HuH-7.5 (cell line): ENCODE measurements at places on chromosomes 5 and 9.

DNA sequence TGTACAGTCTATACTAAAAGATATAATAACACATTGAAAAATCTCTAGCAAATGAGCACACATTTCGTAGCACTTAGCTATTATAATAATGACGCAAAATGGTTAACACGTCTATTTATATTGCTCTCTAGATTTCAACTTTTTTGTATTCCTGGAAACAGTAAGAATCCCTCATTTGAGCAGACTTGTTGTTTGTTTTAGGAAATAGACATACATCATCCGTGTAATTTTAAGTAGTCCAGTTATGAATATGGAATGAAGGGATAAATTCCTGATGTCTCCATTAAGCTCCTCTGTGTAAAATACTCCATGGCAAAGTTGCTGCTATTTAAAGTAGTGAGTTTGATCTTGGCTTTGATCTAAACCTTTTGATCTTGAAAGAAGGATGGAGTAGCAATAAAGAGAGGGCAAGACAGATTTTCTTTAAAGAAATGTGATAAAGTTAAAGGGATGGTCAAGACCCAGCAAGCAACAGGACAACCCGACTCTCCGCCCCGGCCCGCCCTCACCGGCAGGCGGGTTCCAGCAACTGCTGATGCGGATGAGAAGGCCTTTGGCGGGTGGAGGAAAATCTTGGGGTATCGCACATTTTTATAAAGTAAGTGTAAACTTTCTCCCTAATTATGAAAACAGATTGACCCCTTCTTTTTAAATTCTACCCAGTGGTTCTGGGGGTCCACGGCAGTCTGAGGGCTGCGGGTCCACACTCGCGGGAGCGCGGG is 277.4 kb downstream of the AOPEP start:
- DNase-seq = peak; percentile 73

DNA sequence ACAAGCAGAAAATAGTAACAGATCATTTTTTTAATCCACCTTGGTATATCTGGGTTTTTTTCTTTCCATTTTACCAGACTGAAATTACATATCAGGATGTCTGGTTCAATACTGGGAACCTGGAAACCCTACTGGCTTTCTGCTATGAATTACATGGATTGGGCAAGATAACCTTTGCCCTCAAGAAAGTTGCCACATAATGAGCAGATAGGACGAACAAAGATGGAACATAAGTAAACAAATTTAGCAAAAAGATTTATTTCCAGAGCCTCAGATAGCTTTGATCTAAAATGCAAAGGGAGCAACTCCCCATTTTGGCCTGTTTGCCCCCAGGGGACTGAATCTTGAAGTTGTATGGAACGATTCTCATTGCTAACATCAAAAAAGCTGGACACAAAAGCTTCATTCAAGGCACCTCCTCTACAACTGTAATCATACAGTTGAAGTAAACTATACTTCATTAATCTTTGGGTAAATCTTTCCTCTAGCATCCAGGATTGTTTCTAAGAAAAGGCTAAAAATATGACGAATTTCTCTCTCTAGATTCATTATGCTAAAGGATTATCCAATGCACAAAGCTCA is 131.6 kb upstream of the PTGER4 start:
- peak; percentile 46 for DNase-seq

GRCh38 chr9:136494531-136495215 is 11.8 kb upstream of the SEC16A start:
- DNase-seq = no peak

DNA sequence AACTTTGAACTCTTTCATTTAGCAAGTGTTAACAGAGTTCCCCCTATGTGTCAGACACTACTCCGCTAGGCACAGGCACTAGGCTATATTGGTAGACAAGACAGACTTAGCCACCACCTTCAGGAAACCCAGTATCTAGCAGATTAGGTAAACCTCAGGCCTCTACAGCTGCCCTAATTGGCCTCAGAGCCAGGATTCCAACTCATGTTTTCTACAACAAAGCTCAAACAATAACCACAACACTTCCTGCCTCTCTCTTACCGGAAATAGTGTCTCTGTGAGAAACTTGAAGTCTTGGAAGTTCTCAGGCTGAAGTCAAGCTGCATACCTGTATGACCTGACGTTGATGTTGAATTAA is 116.6 kb upstream of the SLC44A1 start:
- no peak for DNase-seq

DNA sequence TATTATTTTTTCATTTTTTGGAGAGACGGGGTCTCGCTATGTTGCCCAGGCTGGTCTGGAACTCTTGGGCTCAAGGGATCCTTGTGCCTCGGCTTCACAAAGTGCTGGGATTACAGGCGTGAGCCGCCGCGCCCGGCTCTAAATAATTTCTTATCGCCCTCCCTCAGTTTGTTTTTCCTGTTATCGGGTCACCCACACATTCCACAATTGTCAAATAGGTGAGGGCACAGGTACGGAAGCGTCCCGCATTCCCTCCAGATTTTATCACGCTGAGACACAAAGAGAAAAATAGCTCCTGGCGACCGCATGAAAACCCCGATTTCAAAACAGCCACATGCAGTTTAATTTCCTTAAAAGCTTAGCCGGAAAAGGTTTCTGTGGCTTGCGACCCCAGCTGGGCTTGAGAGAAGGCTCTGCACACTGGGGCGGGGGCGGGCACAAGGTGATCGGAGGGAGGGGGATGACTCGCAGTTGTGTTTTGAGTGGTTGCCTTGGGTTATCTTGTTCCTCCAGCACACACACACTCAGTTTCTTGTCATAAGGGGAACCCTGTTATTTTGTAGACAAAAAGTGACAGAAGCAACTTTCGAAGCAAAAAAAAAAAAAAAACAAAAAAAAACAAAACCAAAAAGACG is 717 bp upstream of the IQGAP2 start:
- peak; percentile 49 for DNase-seq

GRCh38 chr9:86990290-86990689 is 43.0 kb upstream of the GAS1 start:
- DNase-seq = no peak

DNA sequence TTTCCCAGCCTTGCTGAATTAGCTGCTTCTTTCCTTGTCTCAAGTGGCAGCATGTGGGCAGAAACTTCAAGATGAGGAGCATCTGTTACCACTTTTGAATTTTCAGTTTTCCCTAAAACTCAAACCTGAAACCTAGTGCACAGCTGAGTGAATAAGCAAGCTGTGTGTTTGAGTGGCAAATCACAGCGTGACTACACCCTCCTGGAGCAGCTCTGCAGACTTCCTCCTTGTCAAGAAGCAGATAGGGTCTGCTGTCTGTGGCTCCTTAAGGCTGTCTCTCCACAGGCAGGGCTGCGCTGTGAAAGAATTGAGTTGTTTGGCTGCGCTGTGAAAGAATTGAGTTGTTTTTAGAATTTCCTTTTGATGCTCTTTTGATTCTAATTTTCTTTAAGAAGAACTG is 179.7 kb upstream of the HAPLN1 start:
- no peak for DNase-seq

DNA sequence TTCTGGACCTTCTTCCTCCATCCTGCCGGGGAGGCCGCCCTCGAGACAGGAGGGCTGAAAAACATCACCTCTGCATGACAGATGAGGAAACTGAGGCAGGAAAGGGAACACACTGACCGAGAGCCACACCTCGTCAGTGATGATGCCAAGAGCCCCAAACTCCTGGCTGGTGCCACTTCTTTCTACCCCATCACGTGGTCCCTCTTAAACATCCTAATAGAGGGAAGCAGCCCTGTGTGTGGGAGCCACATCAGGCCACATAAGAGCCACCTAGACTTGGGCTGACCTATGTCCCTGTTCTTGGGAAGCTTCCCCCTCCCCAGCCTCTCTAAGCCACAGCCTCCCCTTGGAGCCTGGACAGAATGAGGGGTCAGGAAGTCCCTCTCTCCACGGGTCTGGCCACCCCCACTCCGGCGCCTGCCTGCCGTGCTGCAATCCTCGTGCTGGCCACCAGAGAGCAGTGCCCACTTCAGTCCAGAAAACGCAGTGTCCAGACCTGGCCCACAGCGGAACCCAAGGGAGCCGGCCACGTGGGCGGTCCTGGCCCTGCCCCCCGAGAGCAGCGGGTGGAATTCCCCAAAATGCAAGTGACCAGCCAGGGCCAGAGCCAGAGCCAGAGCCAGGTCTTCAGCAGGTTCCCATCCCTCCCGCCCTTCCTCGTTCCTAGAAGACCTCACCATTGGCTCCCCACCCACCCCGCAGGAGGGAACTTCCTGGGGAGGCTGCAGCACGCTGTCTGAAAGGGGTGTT is 54.7 kb upstream of the SARDH start:
- DNase-seq = peak; percentile 92

GRCh38 chr5:122847687-122848081 is 2.3 kb downstream of the SNX24 start:
- no peak for DNase-seq

GRCh38 chr5:142484821-142485387 is 160.1 kb upstream of the SPRY4 start:
- no peak for DNase-seq

DNA sequence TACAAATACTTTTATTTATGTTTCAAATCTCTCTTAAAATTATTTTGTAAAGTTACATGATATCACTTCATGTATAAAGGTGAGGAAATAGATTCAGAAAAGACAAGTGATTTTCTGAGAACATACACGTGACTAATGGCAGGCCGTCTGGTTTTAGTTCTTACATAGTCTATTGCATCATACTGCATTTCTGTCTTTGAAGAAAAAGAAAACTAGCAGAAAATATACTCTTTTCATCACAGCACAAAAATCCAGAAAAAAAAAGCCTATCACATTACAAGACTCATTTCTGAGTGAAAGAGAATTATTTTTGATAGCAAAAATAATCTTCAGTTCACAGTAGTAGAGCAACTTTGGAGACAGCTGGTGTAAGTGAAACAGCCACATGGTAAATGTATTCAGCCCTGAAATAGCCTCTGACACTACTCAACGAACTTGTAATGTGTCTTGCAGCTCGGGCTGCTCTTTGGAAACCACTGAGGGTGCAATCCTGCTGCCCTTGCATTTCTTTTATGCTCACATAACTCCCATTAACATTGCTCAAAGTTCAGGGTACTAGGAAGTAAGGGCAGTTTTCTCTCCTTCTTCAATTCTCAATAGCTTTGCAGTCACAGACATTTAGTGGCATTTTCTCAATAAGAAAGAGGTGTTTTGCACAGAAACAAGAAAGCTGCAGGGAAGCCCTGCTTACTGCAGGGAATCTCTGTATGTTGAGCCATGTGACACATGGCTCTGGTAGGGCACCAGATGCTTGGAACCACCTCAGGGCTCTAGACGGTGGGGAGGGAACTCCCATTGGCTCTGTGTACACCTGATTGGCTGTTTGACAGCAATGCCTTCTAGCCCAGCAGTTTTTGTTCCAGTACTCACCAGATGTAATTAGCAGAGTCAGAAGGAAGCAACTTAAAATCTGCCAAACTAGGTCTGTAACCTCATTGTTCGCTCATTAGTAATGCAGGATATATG is 845.3 kb upstream of the PTPRD start:
- no peak for DNase-seq

DNA sequence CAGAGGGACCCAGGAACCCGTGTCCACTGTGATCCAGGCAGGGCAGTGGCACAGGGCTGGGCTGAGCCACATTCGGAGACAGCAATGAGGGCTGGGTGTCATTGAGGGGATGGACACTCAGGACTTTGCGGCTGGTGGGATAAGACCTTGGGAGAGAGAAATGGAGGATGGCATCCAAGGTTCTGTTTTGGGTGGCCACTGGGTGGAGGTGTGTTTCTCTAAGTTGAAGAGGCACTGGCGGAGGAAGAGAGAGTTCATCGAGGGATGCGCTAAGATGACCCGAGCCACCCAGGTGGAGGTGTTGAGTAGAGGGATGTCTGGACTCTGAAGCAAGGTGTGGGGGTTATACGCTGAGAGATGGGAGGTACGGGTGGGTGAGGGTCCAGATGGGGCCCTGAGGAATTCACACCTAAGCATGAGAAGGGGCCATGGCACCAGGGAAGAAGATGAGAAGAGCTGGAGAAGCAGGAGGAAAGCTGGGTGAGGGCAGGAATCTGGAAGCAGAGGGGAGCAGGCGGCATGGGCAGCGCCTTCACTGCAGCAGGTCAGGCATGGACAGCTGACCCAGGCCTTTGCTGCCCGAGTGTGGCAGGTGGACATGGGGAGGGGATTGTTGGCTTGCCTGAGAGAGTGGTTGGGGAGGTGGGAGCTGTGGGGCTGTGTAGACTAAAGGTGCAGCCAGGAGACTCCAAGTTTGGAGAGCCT is 2.5 kb upstream of the SLC25A48 start:
- DNase-seq = no peak

GRCh38 chr9:4827224-4827623 is 34.5 kb downstream of the RCL1 start:
- DNase-seq = no peak
